ENCODE measurements at places on chromosomes 2 and 18.
A peak's percentile ranks its signal among the peaks of the same experiment; 100 is the strongest.

DNA sequence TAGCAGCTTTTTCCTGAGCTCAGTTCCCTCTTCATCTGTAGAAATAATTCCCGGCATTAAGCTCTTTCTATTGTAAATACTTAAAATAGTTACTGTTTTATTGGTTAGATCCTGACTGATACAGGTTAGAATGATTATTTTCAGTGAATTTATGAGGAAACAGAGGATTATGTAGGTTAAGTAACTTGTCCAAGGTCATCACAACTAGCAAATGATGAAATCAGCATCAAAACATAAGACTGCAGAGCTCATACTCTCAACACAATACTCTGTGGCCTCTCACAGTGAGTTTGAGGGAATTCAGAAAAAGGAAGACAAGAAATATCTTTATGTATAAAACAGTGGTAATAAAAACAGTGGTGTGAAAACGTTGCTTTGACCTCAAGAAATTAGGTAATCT lies 113.2 kb upstream of the DLX2 start:
- DNase-seq: no peak

DNA sequence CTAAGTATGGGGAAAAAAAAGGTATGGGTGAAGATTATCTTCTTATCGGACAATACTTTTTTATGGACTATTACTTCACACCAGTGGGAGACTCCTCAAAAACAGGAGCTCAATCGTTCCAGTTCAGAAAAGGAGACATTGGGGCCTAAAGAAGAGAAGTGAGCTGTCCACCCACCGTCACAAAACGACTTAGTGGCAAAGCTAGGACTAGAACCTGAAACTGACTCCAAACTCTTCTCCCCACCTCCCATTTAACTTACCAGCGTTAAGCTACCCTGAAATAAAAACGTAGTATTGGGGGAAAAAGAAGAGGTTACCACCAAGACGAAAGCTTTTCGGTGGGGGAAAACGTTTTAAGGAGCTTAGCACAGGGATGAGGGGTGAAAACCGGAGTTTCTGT lies 503 bp downstream of the GTF3C3 start:
- DNase-seq: peak; percentile 38

DNA sequence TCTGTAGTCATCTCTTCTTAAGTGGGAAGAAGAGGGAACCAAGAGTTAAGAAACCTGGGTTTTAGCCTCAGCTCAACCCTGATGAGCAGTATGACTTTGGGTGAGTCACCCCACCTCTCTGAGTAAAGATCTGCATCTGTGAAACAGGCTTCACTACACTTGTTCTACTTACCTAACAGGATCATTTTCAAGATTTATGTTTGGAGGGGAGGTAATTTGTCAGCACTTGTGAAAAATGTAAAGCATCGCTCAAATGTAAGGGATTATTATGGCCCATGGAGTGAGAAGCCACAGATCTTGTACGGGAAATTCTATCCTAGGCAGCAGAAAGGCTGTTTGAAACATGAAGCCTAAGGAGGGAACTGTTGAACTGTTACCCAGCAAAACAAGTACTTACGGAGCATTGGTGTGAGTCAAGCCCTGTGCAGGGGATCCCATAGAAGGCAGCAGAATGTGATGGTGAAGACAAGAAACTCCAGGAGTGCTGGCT lies 160.6 kb downstream of the PRKCE start:
- DNase-seq: no peak

DNA sequence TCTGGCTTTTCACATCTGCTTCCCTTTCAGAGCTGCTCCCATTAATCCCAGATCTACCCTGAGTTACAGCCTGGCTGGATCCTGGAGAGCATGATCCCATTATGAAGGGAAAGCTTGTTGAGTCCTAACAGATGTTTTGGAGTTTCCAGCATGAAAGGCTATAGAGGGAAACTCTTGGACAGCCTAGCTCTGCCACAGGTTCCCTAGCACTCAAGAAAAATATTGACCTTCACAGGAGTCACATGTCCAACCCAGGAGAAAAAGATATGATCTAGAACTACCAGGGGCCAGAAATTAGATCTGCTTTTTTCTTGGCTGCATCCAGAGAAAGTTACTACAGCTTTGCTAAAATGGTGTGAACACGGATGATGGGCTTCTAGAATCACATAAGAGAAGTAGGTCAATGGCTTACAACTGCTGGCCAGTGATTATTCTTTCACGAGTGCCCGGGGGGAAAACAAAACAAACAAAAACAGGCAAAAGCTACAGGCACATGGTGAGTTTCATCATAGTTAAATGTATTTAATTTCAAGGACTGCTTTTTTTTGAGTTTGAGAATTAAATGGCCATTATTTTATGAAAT lies 15.9 kb downstream of the CCDC93 start:
- no peak for DNase-seq

GRCh38 chr2:29335396-29335795 lies 220.2 kb downstream of the CLIP4 start:
- DNase-seq: no peak

GRCh38 chr18:58186258-58186948 lies 142.4 kb downstream of the NEDD4L start:
- no peak for DNase-seq

DNA sequence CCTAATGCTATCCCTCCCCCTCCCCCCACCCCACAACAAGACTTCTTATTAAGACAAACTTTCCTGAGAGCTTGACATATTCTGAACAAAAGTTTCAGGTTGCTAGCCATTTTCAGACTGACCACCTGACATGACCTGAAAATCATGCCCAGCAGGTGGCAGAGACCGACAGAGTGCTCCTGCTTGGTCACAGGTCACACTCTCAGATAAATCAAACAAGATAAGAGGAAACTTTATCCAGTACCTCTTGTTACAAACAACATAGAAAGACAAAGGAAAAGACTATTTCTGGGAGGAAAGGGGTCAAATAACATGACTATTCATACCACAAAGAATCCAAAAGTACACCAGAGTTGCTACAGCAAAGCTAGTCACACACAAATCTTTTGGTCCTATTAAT lies 107.4 kb downstream of the TMEM200C start:
- DNase-seq: no peak

DNA sequence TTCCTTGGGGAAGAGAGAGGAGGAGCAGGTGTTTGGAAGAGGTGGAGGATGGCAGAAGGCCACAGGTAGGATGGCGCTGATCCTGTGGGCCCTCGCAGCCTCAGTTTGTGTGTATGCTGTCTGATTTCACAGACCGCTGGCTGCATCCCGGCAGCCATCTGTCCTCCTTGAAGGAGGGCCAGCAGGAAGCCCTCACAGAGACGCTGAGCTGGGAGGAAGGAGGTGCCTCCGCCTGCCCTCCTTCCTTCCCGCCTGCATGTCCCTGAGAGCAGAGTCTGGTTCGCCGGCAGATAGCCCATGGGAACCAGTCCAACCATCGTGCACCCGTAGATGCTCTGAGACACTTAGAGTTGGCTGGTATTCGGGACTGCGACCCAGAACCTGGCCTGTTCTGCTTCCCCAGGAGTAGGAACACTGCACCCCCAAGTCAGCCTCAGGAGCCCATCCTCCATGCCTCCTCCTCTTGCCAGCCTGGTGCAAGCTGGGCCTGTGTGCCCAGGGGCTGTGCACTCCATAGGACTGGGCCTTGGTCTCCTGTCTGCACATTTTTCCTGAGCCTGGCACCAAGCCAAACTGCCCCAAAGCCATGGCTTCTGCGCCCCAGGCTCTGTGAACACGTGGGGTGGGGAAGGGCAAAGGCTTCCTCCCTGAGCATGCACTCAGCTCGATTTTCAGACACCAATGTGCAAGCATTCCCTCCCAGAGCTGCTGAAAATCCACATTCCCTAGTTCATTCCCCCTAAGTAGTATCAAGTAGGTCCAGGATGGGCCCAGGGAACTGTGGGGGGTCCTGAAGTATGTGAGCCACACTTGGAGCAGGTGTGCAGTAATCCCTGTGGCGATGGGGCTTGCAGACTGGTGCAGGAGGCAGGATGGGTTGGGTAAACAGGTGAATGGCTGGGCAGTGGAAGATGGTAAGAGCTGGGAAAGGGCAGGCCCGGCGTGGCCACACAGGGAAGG lies 115.6 kb downstream of the SEPTIN10 start:
- DNase-seq: no peak

- DNase-seq: peak; percentile 28
Observed at GRCh38 chr2:137886083-137886831, 78.0 kb upstream of the HNMT start.

- DNase-seq: no peak
Observed at GRCh38 chr2:106996171-106996769, 110.3 kb upstream of the ST6GAL2 start.

DNA sequence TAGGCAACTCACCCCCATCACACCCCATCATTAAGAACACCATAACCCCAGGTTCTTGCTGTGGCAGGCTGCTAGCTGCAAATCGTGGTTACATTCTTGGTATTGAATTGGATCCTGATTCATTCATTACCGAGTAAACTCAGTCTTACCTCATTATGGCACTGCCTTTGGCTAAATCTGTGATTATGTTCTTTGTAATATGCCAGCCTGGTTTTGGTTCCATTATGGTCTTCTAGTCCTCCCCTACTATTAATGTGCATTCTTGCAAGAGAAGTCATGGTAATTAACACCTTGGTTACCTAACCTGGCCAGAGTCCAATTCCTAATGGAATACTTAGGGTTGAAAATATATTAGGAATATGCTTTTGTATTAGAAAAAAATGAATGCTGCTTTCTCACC lies 258.9 kb upstream of the APCDD1 start:
- DNase-seq: no peak

GRCh38 chr2:41718705-41719104 lies 329.1 kb upstream of the PKDCC start:
- DNase-seq: no peak

DNA sequence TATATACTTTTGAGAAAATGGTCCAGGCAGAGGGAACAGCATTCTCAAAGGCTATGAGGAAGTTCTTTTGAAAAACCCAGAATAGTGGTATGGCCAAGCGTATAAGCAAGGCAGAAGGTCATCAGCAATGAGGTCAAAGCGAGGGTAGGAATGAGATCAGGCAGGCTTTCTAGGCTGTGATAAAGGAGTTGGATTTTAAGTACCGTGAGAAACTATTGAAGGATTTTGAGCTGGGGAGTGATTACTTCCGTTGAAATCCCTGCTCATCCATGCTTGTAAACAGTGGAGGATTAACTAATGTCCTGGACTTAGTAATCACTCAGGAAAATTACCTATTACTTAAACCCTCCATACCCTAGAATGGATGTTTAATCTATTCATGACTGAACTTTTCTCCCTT lies 50.2 kb downstream of the EMILIN2 start:
- DNase-seq: no peak

DNA sequence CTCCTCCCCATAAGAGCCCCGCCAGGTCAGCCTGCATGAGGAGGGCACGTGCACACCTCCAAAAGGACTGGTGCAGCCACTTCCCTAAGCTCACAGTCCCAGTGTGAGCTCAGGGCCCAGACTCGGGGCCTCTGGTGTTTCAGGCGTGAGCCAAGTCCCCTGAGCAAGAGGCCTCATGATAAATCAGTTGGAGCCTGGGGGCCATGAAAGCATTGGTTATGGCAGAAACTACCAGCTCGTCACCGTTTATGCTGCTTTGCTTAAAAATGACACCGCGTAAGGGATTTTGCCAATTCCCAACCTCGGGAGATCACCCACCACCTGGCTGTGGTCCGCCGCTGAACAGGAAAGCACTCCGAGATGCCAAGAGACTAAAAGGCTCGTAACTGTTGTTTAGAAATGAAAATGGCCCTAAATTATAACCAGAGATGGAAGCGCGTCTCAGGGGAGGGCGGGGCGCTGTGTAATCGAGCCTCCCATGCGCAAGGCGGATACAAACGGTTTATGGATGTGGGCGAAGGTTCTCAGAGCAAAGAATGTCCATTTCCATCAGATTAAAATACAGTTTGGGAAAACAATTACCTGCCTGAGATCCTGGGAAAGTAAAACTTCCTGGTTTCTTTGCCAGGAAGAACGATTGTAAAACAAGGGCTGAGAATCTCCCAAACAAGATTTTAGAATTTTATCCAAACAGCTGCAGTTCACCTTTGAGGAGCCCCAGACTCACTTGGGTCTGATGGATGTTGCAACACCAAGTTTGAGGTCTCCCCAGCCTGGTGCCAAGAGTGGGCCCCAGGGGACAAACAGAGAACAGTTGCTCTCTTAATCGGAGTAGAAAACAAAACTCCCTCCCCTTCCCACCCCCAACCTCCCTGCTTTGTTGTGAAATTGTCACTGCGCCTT lies 141.4 kb downstream of the BCL2 start:
- peak; percentile 42 for DNase-seq

DNA sequence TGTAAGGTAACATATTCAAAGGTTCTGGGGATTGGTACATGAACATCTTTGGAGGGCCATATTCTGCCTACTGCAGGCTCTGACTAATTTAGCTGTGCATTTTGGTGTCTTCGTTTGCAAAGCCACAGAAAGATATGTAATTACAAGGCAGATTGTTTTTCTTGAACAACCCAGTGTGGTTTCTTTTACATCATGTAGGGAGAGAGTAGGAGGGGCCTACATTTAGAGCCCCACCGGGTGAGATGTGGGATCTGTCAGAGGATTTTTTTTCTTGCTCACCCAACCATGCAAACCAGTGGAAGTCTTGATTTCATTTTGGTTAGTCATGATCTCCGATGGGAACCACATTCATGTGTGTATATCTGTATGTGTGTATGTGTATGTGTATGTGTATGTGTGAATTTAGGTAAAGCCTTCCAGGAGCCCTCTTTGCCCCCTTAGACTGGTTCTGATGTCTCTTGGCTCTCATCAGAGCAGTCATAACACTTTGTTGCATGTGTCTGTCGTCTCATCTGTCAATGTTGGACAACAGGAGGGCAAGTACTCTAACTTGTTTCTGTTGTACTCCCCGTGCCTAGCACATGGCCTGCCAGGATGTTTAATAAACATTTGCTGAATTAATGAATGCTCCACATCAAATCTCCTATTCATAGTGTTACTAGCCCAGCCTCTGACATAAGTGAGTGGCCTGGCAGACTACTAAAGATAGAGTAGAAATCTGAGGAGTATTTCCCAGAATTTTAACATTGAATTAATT lies 239.9 kb downstream of the MTX2 start:
- DNase-seq: no peak

DNA sequence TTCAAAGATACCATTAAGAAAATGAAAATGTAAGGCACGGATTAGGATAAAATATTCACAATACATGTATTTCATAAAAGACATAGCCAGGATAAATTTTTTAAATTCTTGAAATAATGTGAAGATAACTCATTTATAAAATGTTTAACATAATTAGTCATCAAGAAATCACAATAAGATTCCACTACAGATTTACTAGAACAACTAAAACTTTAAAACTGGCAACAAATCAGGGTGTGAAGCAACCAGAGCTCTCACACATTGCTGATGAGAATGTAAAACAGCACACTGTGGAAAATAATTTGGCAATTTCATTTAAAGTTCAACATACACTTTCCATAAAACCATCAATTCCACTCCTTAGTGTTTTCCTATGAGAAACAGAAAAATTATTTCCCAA lies 89.6 kb upstream of the UBE2E3 start:
- DNase-seq: no peak

Data from hematopoietic multipotent progenitor cell treated with erythropoietin and hydrocortisone succinate and interleukin-3 and kit ligand, for 6 days (in vitro differentiated cells).